ENCODE measurements at places on chromosomes 13 and 19. TPM values are rescaled to one million over a fixed set of nuclear protein-coding genes. Genes with fewer than 3 reads are reported as not detected.

TRIP10 gene
- total RNA-seq = 67.7 TPM

- DNase-seq = no peak
These were observed 12.1 kb downstream of the HNRNPUL1 start for GRCh38 chr19:41276231-41276630.

DNA sequence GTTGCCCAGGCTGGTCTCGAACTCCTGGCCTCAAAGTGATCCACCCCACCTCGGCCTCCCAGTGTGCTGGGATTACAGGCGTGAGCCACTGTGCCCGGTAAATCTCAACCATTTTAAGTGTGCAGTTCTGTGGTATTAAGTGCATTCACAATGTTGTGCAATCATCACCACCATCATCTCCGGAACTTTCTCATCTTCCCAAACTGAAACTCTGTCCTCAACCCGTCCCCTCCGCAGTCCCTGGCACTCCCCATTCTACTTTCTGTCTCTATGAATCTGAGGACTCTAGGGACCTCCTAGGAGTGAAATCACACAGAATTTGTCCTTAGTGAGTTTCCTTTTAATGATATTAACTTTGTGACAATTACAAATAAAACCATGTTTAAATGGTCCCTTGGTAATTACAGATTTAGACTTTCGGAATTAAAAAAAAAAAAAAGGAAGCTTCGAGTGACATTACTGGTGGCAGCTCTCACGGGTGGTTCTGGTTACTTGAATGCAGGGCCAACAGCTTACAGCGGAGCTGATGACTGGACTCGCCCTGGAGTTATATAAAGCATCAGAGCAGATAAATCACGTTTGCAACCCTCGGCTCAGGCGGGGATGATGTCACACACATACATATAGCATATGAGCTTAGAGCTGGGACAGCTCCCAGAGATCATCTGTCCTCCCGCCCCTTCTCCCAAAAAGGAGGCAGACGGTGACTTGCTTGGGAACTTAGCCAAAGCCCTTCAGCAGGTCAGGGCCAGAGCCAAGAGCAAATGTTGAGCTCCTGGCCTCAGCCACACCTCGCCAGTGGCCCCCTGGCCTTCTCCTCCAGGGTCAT, 89.8 kb downstream of the ZNF557 start:
- no peak for DNase-seq

HSPBP1 gene
- 37.1 TPM for total RNA-seq

GRCh38 chr13:80824229-80824628, 483.3 kb upstream of the SPRY2 start:
- DNase-seq = no peak

GRCh38 chr19:4541114-4541805, 1.4 kb upstream of the LRG1 start:
- no peak for DNase-seq

DNA sequence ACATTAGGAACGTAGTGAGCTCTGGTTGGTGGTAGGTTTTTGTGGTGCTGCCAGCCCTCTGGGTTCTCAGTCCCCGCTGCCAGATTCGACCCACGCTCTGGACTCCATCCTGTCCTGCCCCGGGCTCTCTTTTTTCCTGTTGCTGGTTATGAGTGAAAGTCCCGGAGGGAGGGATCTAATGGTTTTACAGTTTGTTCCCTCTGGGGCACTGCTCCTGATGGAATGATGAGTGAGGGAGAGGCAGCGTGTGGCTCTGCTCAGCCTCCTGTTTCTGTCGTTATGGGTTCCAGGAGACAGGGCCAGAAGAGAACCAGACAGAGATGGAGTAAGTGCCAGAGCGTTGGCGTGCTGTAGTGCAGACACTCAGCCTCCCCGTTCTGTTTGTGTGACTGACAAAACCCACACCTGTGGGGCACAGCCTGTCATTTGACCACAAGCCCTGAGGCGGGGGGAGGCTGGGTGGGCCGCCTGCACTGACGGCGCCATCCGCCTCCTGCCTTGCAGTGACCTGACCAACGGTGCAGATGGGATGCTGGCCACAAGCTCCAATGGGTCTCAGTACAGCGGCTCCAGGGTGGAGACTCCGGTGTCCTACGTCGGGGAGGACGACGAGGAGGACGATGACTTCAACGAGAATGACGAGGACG, 18.3 kb downstream of the ATP4B start:
- DNase-seq = no peak

DNA sequence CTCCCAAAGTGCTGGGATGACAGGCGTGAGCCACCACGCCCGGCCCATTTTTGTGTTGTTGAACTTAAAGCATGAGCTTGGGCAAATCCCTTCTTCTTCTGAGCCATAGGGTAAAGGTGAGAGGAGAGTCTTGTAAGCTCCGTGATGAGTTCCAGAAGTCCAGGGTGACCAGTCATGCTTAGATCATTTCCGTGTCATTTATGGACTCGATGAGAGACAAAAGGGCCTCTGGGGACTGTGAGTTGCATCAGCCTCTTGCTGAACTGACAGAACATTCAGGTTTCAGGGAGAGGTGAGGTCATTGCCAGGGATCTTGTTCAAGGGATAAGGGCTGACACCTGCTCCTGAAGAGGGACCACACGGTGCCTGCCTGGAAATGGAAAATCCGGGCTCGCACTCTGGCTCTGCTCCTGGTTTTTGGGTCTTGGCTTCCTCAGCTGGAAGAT, 53.6 kb downstream of the GADD45B start:
- peak; percentile 99 for DNase-seq
